ENCODE measurements at places on chromosomes 2 and 18. TPM values are rescaled to one million over a fixed set of nuclear protein-coding genes. Genes with fewer than 3 reads are reported as not detected.

DNA sequence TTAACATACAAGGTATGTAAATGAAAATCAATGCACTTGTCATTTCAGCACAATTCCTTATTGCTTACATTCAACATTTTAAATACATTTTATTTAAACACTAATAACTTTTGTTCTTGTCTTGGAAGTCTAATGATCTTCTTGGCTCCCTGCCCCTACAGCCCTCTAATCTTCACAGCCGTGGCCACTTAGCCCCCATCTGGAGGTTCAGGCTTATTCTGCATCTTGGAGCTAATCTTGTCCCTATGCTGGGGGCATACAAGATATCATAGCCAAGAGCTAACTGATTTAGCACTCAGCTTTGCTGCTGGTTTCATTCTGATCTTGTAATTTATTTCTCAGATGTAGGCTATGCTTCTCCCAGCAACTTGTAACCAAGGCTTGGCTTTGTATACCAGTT lies 140.8 kb downstream of the TMEFF2 start:
- no peaks in the 10 kb centered on the region for H3K27me3 ChIP-seq
- H3K36me3 ChIP-seq = no peaks in the 10 kb centered on the region
- DNase-seq = no peak
- H3K4me1 ChIP-seq = no peaks in the 10 kb centered on the region
- H3K4me3 ChIP-seq = no peak overlapping the region
- no peak overlapping the region for H3K27ac ChIP-seq

DNA sequence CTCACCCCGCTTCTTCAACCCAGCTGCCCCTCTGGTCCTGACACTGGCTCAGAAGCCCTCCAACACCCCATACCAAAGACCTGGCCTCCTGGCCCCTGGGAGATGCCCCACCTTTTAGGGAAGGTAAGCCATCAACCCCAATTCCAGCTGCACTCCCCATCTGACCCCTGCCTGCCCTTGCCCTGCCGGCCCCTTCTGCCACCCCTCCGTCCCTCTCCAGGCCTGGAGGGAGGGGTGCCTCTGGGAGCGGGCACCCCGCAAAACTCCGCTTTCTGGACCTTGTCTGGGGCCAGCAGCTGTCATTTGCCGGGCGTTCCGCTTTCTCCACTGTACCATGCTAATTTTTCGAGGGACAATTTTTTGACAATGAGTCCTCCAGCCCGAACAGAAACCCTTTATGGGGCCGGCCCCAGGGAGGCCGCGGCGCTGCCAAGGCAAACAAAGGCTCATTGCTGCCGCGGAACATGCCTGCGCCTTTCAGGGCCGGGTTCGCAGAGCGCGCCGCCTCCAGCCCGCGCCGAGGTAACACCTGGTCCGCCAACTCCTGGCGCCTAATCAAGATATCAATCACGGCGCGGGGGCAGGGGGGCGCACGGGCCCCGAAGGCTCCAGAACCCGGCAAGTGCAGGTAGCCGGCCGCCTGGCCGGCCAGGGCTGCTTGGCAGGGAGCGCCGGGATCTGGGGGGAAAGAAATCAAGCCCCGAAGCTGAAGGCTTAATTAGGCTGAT lies 96.0 kb downstream of the INHBB start:
- peaks cover 13% of the 10 kb centered on the region for H3K4me1 ChIP-seq
- peak; percentile 77 for DNase-seq
- H3K27ac ChIP-seq = peak overlapping the region; percentile 61
- H3K27me3 ChIP-seq = peaks cover 42% of the 10 kb centered on the region

DNA sequence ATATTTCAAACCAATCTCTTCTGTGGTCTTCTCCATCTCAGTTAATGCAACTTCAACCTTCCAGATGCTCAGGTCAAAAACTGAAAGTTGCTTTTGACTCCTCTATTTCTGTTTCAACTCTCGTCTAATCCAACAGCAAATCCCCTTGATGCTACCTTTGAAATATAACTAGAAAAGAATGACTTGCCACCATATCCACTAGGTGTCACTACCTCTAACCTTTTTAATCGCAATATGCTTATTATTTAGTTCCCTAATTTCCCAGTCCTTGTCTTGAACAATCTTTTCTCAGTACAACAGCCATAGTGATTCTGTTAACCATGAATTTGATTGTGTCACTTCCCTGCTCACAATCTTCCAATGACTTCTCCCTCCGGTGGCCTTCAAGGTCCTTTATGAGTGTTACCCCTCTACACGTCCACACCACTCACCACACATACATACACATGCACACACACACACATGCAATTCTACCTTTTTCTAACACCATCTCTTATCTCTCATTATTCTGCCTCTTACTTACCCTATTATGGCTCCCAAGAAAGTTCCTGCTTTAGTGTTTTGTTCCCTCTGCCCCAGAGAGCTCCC lies 245.5 kb upstream of the KCNJ3 start:
- no peak for DNase-seq
- no peaks in the 10 kb centered on the region for H3K4me1 ChIP-seq
- H3K36me3 ChIP-seq = no peaks in the 10 kb centered on the region
- no peaks in the 10 kb centered on the region for H3K27me3 ChIP-seq
- no peak overlapping the region for H3K27ac ChIP-seq

DNA sequence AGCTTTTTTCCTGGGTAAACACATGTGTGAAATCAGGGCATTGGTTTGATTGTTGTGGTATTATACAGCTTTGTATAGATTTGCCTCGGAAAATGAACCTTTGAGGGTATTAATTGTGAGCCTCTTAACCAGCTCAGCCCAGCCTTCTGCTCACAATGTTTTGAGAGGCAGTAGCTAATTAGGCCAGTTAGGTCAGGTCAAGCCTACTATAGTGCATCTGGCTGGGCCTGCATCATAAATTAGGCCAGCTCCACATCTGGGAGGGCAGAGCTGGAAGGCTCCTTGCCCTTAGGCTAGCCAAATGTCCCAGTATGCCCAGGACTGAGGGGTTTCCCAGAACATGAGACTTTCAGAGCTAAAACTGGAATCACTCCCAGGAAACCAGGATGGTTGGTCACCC lies 43.0 kb downstream of the LRATD1 start:
- H3K27ac ChIP-seq = no peak overlapping the region
- H3K4me3 ChIP-seq = no peak overlapping the region
- no peaks in the 10 kb centered on the region for H3K36me3 ChIP-seq
- H3K27me3 ChIP-seq = no peaks in the 10 kb centered on the region
- DNase-seq = no peak
- no peaks in the 10 kb centered on the region for H3K4me1 ChIP-seq

DNA sequence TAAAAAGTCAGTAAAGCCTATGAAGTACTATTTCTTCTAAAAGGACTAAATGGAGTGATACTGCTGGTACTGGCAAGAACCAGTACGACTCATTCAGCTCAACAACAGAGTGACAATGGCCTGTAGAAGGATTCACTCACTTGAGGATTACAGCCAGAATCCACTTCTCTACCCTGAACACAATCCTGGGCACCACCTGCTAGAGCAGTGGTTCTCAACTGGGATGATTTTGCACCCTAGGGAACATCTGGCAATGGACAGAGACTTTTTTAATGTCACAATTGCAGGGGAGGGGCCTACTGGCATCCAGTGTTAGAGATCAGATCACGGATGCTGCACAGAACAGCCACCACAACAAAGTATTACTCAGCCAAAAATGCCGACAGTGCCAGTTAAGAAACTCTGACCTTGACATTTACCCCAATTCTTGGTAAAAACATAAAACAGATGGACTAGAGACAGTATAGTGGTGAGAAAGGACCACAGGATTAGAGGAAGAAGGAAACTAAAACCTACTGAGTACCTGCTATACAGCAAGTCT lies 5.0 kb downstream of the SPIRE1 start:
- H3K27ac ChIP-seq = no peak overlapping the region
- DNase-seq = no peak
- H3K27me3 ChIP-seq = no peaks in the 10 kb centered on the region
- peaks cover 31% of the 10 kb centered on the region for H3K4me1 ChIP-seq
- H3K4me3 ChIP-seq = no peak overlapping the region
- no peaks in the 10 kb centered on the region for H3K36me3 ChIP-seq

DNA sequence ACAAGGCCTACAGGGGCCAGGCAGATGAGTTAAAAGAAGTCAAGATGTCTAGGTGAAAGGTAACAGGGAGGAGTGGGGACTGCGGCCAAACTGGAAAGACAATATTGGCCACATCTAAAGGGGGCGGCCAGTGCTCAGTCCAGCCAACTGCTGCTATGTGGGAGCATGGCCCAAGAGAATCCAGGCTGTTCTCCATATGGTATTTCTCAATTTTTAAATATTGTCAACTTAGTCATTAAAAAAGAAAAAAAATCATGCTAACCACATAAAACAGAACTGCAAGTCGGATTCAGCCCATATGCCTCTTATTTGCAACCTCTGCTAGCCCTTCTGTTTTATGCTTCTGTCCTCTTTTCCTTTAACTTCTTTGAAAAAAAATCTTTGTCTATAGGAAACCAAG lies 14.8 kb downstream of the TRABD2A start:
- no peaks in the 10 kb centered on the region for H3K27me3 ChIP-seq
- no peak overlapping the region for H3K4me3 ChIP-seq
- H3K27ac ChIP-seq = no peak overlapping the region
- no peaks in the 10 kb centered on the region for H3K36me3 ChIP-seq

DNA sequence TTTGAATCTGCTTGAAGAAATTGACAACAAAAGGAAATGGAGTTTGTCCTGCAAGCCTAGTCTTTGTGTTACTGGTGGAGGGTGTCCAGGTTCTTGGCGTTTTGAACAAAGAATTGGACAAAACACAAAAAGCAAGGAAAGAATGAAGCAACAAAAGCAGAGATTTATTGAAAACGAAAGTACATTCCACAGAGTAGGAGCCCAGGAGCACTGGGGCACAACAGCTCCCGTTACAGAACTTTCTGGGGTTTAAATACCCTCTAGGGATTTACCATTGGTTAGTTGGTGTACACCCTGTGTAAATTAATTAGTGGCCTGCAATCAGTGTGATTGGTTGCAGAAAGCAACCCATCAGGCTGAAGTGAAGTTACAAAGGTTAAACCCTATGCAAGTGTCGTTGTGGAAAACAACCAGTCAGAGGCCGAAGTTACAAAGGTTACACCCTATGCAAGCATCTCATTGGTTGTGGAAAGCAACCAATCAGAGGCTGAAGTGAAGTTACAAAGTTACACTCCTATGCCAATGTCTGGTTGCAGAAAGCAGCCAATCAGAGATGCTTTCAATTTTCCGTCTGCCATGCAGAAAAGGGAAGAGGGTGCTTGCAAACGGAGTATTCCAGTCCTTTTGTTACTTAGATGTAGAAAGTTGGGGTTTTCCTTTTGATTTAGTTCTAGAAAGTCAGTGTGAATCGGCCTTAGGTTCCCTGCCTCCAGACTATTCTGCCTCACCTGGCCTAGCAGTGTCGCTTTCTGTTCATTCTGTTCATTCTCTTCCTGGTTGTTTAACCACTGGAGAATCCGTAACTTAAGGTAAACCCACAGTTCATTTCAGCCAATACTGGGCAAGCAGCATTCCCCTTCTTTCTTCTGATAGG lies 47.6 kb upstream of the PTH2R start:
- no peaks in the 10 kb centered on the region for H3K27me3 ChIP-seq
- H3K36me3 ChIP-seq = peaks cover 35% of the 10 kb centered on the region
- H3K4me3 ChIP-seq = no peak overlapping the region

- H3K27me3 ChIP-seq = no peaks in the 10 kb centered on the region
- H3K27ac ChIP-seq = no peak overlapping the region
- no peak overlapping the region for H3K4me3 ChIP-seq
- no peaks in the 10 kb centered on the region for H3K4me1 ChIP-seq
These were observed 42.3 kb downstream of the XRCC5 start for GRCh38 chr2:216151313-216152025.

DNA sequence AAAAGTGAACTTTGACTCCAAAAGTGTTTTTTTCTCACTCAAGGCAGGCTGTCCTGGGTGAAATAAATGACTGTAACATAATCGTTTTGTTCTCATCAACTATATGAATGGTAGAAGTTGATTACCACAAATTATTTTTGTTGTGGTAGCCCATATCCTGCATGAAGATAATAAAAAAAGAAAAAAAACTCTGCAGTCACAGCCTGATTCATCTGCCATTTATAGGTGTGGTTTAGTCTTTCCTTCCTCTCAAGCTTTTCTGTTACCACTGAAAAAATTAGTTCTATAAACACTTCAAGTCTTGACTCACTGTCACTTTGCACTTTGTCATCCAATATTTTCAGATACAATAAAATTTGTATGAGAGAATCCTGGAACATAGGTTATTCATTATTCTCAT lies 522.0 kb downstream of the PLCL1 start:
- no peak overlapping the region for H3K27ac ChIP-seq
- no peak overlapping the region for H3K4me3 ChIP-seq
- no peak for DNase-seq
- no peaks in the 10 kb centered on the region for H3K4me1 ChIP-seq
- H3K27me3 ChIP-seq = peaks cover 4% of the 10 kb centered on the region

DNA sequence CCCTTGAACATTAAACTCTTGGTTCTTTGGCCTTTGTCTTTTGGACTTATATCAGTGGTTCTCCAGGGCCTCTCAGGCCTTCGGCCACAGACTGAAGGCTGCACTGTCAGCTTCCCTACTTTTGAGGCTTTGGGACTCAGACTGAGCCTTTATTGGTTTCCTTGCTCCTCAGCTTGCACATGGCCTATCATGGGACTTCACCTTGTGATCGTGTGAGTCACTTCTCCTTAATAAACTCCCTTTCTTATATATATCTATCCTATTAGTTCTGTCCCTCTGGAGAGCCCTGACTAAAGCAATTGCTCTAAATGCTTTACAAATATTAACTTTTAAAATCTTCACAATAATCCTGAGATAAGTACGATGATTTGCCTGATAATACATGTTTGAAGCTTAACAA lies 353.6 kb upstream of the TRIB2 start:
- H3K36me3 ChIP-seq = no peaks in the 10 kb centered on the region
- DNase-seq = no peak
- no peaks in the 10 kb centered on the region for H3K27me3 ChIP-seq
- no peaks in the 10 kb centered on the region for H3K4me1 ChIP-seq

GRCh38 chr2:151575338-151575737 lies 158.9 kb downstream of the NEB start:
- no peaks in the 10 kb centered on the region for H3K4me1 ChIP-seq
- no peaks in the 10 kb centered on the region for H3K36me3 ChIP-seq
- H3K4me3 ChIP-seq = no peak overlapping the region
- H3K27ac ChIP-seq = no peak overlapping the region
- DNase-seq = no peak

The LHCGR gene
- 0.30 TPM for total RNA-seq

The HOXD9 gene
- 0.86 TPM for total RNA-seq

The INHA gene
- total RNA-seq = not detected

The RUFY4 gene
- total RNA-seq = not detected

The SLC23A3 gene
- total RNA-seq = 3.4 TPM
